ENCODE measurements at places on chromosomes 7 and 10. TPM values are rescaled to one million over a fixed set of nuclear protein-coding genes. Genes with fewer than 3 reads are reported as not detected.

DNA sequence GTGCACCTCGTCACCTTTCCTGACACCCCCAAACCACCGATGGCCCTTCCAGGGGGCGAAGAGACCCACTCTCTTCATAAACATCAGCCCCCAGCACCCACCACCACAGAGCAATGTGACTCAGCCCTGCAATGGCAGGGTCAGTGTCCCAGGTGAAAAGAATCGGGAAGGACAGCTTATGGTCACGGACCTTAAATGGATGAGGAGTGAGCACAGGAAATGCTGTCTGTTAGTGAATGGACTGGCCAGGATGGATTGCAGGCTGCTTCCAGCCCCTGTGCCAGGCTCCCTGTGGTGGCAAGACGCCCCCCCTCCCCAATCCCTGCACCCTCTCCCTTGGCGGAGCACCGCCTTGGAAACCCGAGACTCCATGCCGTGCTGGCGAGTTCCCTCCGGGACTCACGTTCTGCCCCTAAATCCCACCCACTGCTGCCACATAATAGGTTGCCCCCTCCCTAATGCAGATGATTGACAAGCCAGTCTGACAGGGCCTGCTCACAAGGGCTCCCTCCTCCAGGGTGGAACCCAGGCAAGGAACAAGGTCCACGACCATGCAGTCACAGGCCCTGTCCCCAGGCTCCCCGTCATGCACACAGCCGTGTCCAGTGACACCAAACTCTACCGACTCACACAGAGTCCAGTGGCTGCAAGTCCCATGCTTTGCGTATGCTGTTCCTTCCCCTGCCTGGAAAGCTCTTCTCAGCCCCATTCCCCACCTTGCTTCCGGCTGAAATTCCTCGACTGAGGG lies 7.3 kb downstream of the ASB13 start:
- no peak for DNase-seq

GRCh38 chr7:81926-82756 lies 110.2 kb upstream of the FAM20C start:
- DNase-seq: peak; percentile 30

GRCh38 chr10:68010426-68010940 lies 64.6 kb downstream of the HERC4 start:
- no peak for DNase-seq

DNA sequence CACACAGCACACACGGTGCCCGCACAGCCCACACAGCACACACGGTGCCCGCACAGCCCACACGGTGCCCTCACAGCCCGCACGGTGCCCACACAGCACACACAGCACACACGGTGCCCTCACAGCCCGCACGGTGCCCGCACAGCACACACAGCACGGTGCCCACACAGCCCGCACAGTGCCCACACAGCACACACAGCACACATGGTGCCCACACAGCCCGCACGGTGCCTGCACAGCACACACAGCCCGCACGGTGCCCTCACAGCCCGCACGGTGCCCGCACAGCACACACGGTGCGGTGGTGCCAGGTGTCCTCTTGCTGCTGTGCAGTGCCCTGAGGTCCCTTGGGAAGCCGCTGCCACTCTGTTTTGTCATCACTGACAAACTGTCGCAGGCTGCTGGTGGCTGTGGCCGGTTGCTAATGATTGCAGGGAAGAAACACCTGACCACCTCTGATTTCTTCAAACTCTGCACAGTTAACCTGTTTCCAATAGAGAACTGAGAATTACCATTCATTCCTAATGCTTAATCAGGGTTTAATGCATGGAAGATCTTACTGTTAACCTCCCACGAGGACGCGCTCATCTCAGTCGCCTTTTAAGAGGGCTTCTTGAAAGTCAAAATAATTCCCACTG lies 66.9 kb downstream of the GLRX3 start:
- no peak for DNase-seq

- DNase-seq: no peak
These were observed 247.0 kb downstream of the SORCS1 start for GRCh38 chr10:106917452-106918055.

DNA sequence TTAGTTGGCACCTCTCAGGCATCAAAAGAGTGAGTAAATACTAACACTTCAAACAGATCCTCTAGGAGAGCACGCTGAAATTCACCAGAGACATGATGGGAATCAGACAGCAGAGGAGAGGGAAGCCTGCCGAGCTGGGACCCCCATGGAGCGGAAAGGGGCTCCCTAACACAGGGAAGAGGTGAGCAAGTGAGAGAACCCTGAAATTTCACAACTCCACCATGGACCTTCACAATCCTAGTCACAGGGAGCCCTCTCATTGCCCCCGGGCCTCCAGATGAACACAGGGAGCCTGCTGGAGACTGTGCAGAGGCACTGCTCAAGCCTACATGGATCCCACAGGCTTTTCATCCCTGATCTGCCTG lies 59.2 kb upstream of the ANTXRL start:
- no peak for DNase-seq

- no peak for DNase-seq
These were observed 209.4 kb upstream of the FOXK1 start for GRCh38 chr7:4472728-4473127.

- DNase-seq: no peak
These were observed 150.4 kb downstream of the SFMBT2 start for GRCh38 chr10:7260412-7260900.

- DNase-seq: no peak
These were observed 5.6 kb upstream of the CNPY1 start for GRCh38 chr7:155551785-155552611.

TMEM254 gene
- total RNA-seq: 4.8 TPM

FAM221A gene
- 19.7 TPM for total RNA-seq

KIAA1217 gene
- 3.9 TPM for total RNA-seq

VPS41 gene
- 84.6 TPM for total RNA-seq

GIMAP1 gene
- total RNA-seq: 3.1 TPM

WDR86 gene
- not detected for total RNA-seq

HMX2 gene
- total RNA-seq: 0.60 TPM

Measured in activated naive CD4-positive, alpha-beta T cell treated with anti-CD3 and anti-CD28 coated beads, Interleukin-2, amount 50 U/mL, for 72 hours (primary cell).